AG10803 (cell line): ENCODE measurements at places on chromosomes 2 and 18.

- no peak for DNase-seq
These were observed 182.2 kb downstream of the INHBB start for GRCh38 chr2:120528051-120528692.

GRCh38 chr2:212941361-212941760, 210.1 kb downstream of the IKZF2 start:
- DNase-seq, result no peak

- DNase-seq, result no peak
These were observed 24.9 kb upstream of the ERICH2 start for GRCh38 chr2:170745305-170745704.

DNA sequence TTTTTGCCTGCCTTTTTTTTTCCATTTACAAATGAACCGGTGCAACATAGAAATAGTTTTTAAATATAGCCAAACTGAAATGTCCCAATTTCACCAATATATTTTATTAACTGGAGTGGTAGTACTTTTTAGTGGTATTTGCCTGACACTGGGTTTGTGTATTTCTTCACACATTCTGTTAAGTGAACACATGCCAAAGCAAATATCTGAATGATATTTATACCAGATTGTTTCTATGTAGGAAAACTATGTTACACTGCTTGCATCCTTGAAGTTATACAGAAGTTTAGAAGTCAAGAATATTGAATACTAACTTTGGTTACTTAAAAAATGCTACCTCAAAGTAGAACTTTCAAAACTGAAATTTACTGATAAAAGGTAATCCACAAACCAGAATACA, 19.4 kb upstream of the ITPRID2 start:
- no peak for DNase-seq

DNA sequence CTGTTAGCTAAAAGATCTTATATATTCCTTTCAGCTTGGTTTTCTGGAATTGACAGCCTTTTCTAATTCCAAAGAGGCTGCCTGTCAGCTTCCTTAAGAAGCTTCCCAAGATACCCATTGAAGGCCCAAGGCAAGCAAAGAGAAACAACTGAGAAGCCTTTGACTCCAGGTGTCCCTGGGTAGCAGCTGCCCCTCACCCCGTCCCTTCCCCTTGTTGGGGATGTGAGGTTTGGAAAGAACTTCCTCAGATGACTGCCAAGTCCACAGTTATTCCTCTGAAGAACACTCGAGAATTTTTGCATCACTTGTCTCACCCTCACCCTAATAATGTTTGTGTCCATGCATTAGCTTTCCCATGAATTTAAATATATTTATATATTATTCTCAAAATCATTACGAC, 13.3 kb downstream of the MAPRE3 start:
- DNase-seq, result no peak

DNA sequence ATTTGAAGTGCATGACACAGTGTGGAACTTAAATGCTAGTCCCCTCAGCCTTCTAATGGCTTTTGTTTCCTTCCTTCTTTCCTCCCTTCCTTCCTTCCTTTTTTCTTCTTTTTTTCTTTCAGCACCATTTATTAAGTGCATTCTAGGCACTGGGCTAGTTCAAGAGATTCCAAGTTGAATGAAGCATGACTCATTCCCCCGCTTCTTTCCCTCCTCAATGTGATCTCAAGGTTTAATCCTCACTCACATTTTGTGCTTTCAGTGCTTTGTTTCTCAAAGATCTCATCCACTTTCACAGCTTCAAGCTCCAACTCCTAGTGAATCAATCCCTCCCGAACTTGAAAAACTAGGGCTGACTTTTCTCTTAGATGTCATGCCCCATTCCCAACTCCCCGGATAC, 90.1 kb downstream of the LBH start:
- DNase-seq, result peak; percentile 32

DNA sequence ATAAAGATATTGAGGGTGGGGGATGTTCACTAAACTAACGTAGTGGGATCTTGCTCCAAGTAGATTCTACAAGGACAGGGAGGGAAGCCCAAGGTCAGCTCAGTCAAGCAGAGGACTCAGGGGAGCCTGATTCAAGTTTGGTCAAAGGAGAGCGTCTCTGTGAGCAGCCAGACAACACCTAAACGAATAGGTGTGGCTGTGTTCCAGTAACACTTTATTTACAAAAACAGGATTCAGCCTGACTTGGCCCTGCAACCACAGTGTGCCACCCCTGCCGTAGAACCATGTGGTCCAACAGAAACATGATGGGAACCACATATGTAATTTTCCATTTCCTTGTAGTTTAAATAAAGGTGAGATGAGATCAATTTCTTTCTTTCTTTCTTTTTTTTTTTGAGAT, 18.1 kb upstream of the FZD5 start:
- DNase-seq, result no peak

GRCh38 chr2:191851158-191851557, 4.3 kb upstream of the CAVIN2 start:
- DNase-seq, result no peak

- DNase-seq, result no peak
These were observed 90.8 kb upstream of the PIK3C3 start for GRCh38 chr18:41864216-41864615.

- DNase-seq, result no peak
These were observed 63.4 kb downstream of the NYAP2 start for GRCh38 chr2:225462945-225463344.

- no peak for DNase-seq
These were observed 46.3 kb upstream of the LPIN2 start for GRCh38 chr18:3059272-3059671.

DNA sequence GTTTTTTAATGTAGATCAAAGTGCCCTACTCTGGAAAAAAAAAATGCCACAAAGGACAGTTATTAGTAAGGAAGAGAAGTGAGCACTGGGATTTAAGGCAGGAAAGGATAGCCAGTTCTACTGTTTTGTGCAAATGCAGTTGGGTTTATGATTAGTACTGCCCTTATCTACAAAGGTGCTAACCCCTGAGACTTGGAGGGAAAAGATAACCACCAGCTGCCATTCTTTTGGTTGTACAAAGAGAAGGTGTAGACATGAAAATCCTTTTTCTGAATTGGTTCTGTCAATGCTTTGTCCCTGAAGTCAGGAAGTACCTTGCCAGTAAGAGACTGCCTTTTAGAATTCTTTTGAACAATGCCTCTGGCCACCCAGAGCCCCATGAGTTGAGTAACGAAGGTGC, 11.3 kb downstream of the APLF start:
- DNase-seq, result no peak

DNA sequence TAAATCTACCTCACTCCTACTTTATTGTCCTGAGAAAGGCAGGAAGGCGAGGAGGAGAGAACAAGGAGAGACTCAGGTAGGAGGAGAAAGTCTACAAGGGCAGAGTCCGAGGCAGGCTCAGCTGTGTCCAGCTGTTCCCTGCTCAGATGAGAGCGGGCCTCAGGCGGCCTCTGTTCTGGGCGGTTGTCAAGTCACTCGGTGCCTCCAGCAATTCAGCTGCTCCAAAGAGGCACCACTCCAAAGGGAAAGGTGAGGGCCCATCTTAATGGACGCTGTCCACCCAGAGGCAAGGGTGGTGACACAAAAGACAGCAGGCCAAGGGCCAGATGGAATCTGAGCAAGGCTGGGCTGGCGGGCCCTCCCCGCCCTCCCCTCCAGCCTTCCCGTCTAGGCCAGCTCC, 101.4 kb upstream of the EPAS1 start:
- no peak for DNase-seq

DNA sequence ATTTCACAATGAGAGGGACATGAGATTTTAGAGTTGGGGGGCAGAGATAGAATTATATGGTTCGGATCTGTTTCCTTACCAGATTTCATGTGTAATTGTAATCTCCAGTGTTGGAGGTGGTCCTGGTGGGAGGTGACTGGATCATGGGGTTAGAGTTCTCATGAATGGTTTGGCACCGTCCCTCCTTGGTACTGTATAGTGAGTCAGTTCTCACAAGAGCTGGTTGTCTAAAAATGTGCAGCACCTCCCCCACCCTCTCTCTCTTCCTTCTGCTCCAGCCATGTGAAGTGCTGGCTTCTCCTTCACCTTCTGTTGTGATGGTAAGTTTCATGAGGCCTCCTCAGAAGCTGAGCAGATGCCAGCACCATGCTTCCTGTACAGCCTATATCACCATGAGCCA, 138.1 kb downstream of the SCG2 start:
- no peak for DNase-seq

DNA sequence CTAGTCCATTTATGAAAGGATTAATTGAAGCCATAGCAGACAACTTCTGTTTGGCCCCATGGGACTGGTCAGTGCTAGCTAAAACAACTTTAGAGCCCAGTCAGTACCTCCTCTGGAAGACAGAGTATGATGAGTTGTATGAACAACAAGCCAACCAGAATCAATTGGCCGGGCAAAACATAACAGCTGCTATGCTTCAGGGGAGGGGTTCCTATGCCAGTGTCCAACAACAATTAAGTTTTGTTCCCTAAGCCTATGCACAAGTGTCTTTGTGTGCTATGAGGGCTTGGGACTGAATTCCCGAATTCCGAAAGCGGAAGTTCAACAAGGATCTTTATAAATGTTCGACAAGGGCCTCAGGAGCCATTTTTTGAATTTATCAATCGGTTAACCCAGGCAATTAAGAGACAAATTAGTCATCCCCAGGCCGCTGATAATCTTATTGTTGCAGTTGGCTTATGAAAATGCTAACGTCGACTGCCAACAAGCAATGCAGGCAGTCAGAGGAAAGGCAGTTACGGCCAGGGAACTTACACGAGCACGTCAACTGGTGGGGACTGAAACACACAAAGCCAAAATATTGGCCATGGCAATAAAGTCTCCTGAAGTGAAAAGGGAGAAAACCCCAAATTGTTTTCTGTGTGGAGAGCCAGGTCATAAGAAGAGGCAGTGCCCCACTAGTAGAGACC, 57.9 kb downstream of the ZNF638 start:
- DNase-seq, result no peak

GRCh38 chr2:239265681-239266433, 135.0 kb downstream of the HDAC4 start:
- no peak for DNase-seq

DNA sequence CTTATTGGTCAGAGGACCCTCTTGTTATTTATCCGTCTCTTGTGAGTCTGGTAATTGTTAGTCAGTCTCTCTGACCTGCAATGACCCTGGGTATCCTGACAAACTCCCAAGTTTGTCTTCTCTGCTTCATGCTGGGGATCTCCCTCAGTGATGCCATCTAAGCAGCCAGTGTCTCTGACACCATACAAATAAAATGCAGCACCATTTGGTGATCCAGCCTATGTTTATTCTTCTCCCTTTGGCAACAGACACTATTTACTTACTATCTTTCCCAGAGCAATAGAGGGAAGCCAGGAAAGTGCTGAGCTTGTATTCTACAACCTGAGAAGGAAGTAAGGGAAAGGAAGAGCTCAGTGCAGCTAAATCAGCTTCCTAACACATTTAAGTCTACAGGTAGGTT, 15.9 kb downstream of the SERPINE2 start:
- peak; percentile 79 for DNase-seq

- no peak for DNase-seq
These were observed 70.4 kb upstream of the SKOR2 start for GRCh38 chr18:47321815-47322214.

DNA sequence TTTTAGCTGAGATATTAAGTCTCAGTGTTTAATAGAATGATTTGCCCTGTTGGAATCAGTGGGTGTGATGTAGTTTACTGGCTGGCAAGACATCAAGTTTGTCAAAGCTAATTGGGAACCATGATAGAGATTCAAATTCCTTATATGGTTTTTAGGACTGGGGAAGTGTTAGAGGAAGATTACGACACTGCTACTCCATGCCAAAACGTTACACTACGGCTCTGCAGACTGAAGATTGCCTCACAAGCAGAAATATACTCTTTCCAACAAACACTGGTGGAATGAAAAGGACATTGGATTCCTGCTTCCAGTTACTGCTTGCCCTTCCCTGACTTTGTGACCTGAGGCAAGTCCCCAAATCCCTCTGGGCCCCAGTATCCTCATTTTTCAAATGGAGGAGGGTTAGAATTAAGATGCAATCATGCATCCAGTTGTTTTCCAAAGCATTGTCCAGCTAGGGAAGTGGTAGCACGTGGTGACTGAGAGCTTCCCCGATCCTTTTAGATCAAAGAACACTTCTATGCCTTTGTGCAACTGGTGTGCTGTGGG, 147.6 kb downstream of the CDC42EP3 start:
- peak; percentile 93 for DNase-seq

GRCh38 chr2:238899386-238899785, 51.5 kb downstream of the TWIST2 start:
- DNase-seq, result peak; percentile 80

GRCh38 chr2:97765933-97766332, 52.6 kb downstream of the ZAP70 start:
- DNase-seq, result no peak

DNA sequence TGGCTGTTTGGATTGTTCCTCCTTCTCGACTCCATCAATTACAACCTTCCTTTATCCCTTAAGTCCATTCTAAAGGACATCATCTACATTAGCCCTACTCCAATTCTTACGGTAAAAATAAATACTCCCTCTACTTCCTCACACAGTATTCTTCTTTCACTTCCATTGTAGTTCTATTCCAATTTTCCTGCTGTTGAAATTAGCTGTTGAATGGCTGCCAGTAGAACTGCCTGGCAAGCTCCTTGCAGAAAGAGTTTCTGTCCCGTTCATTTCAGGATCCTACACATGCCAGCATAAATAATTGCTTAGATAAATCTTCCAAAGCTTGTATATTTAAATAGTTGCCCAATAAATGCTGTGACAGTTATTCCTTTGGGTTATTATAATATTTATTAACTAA, 459.3 kb upstream of the TRIB2 start:
- DNase-seq, result peak; percentile 5

DNA sequence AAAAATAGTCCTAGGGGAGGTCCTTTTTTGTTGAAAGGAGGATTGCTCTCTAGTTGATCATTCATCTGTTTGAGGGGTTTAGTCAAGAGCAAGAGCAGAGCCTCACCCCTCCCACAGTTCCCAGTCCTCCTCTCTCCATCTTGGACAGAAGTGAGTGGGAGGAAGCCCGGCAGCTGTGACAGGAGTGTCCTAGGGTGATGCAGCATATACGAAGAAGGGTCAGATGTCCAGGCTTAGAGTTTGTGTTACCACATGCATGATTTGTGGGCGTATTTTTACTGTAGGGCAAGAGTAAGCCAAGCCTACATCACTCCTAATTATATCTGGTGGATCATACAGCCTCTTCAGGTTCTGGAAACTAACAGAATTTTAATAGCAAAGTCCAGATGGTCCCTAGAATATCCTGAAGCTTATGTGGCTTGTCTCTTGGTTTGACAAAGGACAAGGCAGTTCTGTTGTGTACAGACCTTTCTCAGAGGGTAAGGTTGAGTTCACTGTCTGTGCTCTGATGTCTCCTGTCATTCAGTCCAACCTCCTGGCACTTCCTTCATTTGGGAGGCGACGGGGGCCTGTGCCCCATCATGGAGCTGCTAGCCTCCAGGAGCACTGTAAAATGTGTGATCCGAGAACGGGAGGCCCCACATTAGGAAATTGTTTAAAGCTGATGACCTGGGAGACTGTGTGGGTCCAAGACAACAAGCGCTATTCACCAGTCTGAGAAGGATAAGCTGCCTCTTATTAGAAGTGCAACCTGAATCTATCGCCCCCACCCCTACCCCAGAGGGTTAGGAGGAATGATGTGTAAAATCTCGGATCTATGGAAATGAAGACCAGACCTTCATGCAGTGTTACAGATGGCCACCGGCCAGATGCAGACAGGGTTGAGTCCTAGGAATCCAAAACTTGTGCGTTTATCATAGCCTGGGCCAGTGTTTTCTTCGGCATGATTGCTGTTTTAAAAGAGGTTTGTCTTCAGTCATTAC, 6.9 kb downstream of the CEP68 start:
- peak; percentile 50 for DNase-seq
